ENCODE measurements at places on chromosomes 2 and 18. TPM values are rescaled to one million over a fixed set of nuclear protein-coding genes. Genes with fewer than 3 reads are reported as not detected.

TNS1 gene
- 8.3 TPM for total RNA-seq

SGPP2 gene
- total RNA-seq = 5.4 TPM

SYT4 gene
- total RNA-seq = 0.14 TPM

SIX3 gene
- not detected for total RNA-seq

ANKRD62 gene
- not detected for total RNA-seq

DAPL1 gene
- total RNA-seq = 2.9 TPM

TMEM178A gene
- 0.66 TPM for total RNA-seq

MOGAT1 gene
- total RNA-seq = not detected

DSG1 gene
- 0.61 TPM for total RNA-seq

Data from thymus (tissue), 14 donors.